Cerebellar nuclear complex (tissue), 1 donor: ENCODE measurements at places on chromosomes 13 and 19.

DNA sequence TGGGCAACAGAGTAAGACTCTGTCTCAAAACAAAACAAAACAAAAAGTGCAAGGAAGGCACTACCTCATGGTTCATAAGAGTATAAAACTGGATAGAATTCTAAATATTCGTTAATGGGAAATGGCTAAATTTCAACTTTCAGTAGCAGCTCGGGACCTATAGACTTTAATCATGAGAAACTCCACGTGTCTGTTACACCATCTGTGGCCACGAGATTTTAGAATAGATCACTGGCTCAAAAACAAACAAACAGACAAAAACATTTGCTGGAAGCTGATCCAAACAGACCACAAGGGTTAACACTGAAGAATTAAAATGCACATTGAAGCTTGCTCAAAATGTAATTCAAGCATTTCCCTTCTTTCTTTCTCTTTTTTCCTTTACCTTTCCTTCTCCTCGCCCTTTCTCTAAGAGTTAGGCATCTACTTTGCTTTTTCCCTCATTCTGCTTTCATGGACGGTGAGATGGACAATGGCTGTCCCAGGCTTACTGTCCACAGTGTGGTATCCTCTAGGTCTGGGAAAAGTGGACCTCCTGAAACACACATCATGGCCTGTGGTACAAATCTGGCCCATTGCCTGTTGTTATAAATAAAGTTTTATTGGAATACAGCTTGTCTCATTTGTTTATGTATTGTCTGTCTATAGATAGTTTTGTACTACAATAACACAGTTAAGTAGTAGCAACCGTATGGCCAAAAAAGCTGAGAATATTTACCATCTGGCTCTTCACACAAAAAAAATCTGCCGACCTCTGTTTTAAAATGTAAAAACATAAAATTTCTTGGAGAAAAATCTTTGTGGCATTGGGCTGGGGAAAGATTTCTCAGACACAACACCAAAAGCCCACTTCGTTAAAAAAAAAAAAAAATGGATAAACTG lies 10.3 kb downstream of the ELAVL1 start:
- no peak for DNase-seq

DNA sequence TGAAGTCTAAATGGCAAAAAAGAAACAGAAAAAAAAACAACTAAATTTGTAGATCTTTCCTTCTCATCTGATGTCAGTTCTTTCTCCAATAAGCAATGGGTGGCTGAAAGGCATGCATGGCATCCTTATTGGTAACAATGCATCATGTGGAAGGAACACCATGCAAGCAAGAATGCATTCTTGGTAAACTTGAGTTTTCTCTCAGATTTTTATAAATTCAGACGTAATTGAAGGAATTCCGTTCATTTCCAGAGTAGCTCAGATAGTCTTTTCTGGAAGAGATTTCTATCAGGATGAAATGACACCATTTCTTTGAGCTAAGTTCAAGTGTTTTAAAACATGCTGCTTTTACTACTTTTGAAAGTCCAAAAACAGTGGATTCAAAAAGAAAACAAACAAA lies 373.0 kb downstream of the COG6 start:
- DNase-seq: no peak

DNA sequence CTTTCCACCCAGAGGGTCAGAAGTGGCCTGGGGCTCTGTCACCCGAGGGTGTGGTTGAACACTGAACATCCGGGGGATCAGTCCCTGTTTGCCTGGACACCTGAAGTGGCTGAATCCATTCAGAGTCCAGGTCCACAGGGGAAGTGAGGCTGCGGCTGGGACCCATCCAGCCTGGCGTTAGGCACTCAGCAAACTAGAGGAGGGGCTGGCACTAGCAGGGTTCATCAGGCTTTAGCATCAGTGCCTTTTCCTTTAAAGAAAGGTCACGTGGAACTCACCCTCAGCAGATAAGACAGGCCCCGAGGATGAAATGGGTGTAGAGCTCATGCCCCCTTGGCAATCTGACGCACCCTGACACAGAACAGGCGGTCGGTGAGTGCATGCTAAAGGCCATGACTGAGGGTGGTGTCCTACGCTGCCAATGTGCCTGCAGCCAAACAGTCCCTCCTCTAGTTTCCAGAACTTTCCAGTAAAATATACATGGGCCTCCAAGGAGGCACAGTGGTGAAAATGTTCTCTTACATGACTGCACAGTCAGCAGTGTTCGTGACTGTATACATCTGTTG lies 72.4 kb upstream of the ARHGEF7 start:
- no peak for DNase-seq

DNA sequence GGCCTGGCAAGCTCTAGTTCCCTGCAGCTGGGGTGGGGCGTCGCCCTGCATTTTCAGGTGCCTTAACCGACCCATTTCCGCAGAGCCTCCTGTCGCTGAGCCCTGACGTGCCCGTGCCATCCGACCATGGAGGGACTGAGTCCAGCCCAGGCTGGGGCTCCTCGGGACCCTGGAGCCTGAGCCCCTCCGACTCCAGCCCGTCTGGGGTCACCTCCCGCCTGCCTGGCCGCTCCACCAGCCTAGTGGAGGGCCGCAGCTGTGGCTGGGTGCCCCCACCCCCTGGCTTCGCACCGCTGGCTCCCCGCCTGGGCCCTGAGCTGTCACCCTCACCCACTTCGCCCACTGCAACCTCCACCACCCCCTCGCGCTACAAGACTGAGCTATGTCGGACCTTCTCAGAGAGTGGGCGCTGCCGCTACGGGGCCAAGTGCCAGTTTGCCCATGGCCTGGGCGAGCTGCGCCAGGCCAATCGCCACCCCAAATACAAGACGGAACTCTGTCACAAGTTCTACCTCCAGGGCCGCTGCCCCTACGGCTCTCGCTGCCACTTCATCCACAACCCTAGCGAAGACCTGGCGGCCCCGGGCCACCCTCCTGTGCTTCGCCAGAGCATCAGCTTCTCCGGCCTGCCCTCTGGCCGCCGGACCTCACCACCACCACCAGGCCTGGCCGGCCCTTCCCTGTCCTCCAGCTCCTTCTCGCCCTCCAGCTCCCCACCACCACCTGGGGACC lies 1.2 kb downstream of the ZFP36 start:
- no peak for DNase-seq

- DNase-seq: no peak
Measured at GRCh38 chr19:11047866-11048265, 41.4 kb upstream of the LDLR start.

- no peak for DNase-seq
Measured at GRCh38 chr13:38688674-38689073, 1.8 kb downstream of the FREM2 start.

GRCh38 chr13:48994706-48995105 lies 19.0 kb downstream of the FNDC3A start:
- DNase-seq: no peak

DNA sequence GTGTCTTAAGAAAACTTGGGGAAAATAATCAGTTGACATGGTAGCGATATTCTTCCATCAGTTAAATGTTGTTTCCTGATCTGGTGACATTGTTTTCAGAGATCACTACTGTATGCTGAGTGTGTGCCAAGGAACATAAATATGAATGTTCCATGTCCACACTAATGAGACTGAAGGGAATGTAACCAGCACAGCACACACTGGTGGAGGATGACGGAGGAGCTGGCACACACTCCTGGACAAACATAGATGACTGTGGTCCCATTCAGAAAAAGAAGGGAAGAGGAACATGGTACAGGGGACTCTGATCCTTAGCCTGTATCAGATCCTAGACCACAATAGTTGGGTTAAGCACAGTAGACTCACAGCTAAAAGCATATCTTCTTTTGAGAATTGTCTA lies 574.8 kb downstream of the MYO16 start:
- DNase-seq: no peak

- DNase-seq: no peak
Measured at GRCh38 chr13:23990455-23990854, 93.2 kb upstream of the C1QTNF9B start.

DNA sequence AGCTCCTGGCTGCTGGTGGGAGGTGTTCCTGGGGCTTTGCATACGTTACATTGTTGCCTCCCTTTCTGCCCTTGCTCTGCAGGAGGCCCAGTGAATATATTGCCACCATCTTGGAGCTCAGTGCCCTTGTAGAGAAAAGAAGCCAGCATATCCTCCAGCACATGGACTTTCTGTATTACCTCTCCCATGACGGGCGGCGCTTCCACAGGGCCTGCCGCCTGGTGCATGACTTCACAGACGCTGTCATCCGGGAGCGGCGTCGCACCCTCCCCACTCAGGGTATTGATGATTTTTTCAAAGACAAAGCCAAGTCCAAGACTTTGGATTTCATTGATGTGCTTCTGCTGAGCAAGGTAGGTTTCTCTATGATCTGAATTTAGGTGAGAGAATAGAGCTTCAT lies 10.5 kb downstream of the CYP4F12 start:
- no peak for DNase-seq

DNA sequence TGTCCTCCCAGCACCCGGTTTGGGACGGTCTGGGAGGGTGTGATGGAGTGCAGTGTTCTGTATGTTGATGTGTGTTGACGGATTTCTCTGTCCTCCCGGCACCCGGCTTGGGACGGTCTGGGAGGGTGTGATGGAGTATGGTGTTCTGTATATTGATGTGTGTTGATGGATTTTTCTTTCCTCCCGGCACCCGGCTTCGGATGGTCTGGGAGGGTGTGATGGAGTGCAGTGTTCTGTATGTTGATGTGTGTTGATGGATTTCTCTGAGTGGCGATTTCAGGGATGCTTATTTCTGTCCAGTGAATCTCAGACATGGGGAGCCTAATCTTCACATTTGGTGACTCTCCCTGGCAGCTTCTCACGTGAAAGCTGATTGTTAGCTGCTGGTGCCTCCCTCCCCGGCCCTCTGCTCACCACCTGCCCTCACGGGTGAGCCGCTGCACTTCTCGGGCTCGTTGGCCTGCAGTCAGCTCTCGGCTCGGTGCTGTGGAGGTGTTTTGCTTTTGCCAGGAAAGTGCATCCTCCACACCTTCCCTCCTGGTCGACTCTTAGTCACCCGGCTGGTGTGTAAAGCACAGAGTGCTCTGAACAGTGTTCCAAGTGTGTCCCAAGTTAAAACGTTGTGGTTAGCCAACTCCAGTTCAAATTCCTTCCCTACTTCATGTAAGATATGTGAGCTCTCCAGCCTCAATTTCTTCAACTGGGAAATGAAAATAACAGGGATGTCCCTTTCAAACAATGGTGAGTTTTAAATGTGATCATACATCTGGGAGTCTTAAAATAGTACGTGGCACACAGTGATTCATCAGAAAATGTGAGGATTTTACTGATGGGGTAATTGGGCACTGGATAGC lies 54.6 kb downstream of the ATP11A start:
- DNase-seq: no peak

DNA sequence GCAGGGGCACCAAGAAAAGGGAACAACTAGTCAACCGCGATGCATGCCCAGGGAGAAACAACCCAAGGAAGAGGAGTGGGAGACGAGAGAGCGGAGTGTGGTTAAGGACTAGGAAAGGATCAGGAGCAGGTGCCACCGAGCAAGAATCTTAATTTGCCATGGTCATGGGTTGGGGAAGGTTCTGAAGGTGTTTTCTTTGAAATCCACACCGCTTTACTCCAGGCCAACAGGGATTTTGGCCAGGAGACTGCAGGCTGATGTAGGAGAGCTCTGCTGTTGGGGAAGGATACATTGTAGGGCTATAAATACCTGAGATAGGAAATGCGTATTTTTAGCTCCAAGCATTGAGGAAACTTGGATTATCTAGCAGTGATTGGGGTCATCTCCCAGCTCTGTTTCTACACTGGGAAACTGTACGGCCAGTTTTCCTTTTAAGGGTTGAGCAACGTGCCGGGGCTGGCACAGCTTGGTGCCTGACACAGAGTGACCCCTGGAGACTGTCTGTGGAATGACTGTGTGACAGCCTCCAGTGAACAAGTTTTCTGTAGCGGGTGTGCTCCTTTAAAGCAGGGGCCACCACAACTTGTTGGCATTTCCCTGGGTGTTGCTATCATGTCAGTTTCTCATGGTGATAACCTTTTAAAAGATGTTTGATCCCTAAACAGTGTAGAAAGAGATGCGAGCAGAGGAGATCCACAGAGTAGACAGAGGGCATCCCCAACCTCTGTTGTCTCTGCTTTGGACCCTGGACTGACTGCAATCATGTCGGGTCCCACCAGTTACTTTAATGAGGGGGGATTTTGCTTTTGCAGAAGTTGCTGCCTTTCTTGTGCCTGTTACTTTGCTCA lies 34.3 kb downstream of the ZNF536 start:
- no peak for DNase-seq

GRCh38 chr13:23876265-23876664 lies 12.9 kb downstream of the MIPEP start:
- DNase-seq: no peak

GRCh38 chr19:19501798-19502197 lies 13.6 kb downstream of the TSSK6 start:
- DNase-seq: no peak

DNA sequence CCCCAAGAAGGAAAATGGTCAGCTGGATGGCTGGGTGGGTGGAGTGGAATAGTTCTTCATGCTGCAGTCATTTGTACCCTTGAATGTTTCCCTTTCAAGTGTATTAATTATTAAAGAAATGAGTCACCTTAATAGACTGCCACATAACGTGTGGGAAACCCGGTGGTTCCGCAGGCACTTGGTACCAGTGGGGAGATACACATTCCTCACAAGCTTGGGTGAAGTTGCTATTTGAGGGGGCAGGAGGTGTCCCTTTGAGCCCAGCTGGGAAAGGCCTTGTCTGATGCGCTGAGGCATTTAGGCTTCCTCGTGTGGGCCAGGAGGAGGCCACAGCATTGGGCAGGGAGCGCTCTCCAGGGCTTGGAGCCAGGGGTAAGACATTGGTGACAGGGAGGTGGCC lies 57.7 kb downstream of the ATP8A2 start:
- DNase-seq: no peak

- no peak for DNase-seq
Measured at GRCh38 chr19:513368-514165, 6.3 kb downstream of the TPGS1 start.

- no peak for DNase-seq
Measured at GRCh38 chr19:49328741-49329140, 3.8 kb upstream of the SLC6A16 start.

- DNase-seq: peak; percentile 32
Measured at GRCh38 chr13:43196086-43196621, 172.8 kb downstream of the DNAJC15 start.

- DNase-seq: no peak
Measured at GRCh38 chr13:35857769-35858168, 273.4 kb downstream of the DCLK1 start.

- no peak for DNase-seq
Measured at GRCh38 chr13:75788481-75788981, 152.4 kb downstream of the LMO7 start.

GRCh38 chr19:32916969-32917615 lies 47.5 kb upstream of the SLC7A9 start:
- DNase-seq: no peak
